Stimulated activated CD8-positive, alpha-beta memory T cell treated with anti-CD3 and anti-CD28 coated beads, Interleukin-4, amount 100 ng/mL, for 1 hour (primary cell): ENCODE measurements at places on chromosomes 6 and 20.

GRCh38 chr20:51463998-51464397 is 78.5 kb downstream of the NFATC2 start:
- no peak for DNase-seq

- no peak for DNase-seq
Observed at GRCh38 chr6:51569594-51569993, 517.8 kb downstream of the PKHD1 start.

GRCh38 chr20:61621852-61622251 is 369.8 kb downstream of the CDH4 start:
- no peak for DNase-seq

- no peak for DNase-seq
Observed at GRCh38 chr6:144062786-144063185, 32.6 kb downstream of the SF3B5 start.

DNA sequence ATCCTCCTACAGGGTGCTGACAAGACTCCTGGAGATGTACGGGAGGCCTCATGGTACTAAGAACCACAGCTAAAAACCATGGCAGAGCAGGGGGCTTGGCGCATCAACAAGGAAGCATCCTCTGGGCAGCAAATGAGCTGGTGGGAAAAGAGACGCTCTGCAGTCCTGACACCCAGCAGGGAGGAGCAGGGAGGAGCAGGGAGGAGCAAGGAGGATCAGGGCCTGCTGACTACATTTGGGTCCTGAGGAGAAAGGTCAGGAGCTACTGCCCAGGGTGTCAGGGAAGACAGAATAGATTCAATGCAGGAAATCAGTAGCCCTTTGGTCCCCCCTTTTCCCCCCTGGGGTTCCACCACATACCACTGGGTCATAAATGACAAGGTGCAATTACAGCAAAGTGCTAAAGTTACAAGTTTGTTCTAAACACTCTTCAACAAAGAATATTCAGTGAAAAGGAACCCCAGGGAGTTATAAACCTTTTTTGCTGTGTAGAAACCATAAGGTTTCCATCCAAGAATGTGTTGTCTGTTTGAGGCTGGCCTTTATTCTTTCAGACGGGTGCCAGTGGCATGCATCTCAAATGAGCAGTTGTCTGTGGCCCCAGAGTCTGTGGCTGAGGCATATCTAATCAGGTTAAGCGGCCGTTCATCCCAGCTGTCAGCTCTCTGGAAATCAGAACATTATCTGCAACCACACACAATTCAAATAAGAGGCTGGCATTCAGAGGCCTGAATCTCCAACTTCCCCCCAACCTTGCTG is 325.0 kb downstream of the CDC5L start:
- DNase-seq = no peak

DNA sequence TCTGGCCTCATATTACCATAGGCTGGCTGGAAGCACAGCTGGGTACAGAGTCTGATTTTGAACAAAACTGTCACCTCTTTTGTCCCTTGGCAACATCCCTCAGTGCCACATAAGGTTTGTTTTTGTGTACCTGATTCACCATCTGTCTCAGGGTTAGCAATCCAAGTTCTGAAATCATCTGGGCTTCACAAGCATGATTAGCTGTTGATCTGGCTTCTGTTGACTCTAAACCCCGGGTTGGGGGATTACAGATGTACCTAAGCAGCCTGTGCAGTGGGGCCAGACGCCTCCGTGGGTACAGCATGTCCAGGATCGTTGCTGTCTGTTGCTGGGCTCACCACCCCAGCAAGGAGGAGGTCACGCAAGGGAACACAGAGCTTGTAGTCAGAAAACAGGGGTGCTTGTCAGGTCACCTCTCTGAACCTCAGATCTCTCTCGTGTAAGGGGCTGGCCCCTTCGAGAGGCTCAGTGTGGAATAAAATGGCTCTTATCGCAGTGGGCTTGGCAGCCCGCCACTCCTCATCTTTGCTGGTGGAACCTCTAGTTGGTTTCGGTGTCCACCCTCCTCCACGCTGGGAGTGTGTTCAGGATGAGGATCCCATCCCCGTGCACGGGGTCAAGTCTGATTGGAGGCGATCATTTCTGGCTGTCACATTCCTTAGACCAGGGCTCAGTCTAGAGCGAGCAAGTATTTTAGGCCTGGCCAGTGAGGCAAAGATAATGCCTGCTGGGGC is 39.2 kb upstream of the ZNF831 start:
- no peak for DNase-seq

GRCh38 chr6:37426945-37427510 is 6.0 kb upstream of the CMTR1 start:
- DNase-seq = no peak

DNA sequence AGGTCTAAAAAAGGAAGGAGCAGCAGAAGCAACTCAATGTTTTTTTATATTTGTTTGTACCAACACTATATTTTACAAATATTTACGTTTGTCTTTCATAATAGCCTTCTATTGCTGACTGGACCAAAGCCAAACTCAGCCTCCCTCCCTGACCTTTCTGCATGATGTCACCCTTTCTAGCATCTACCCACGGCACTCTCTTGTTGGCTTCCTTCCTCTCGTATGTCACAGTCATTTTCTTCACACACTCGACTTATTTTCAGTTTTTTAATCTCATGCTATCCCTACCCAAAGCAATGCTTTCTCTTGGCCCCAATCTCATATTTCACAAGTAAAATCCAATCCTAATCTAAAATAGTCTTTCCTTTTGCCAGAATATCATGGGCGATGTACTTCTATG is 16.3 kb upstream of the FAM8A1 start:
- no peak for DNase-seq

DNA sequence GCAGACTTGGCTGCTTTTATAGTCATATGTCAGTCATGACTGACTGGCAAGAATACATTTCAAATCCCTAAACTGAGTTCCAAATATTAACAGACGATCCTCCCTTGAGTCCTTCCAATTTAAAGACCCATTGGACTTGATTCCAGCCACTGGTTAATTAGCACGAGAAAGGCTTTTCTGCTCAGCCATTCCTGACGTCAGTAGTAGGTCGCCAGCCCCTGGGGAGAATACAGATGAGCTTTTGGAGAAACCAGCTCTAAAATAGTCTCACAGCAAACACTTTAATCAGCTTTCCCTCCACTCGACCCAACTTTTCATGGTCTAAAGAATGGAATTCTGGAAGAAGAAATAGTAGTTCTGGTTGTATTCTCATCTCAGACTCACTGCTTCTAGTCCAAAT is 91.6 kb downstream of the SLC22A3 start:
- DNase-seq = no peak

GRCh38 chr20:9744551-9744950 is 94.3 kb downstream of the PAK5 start:
- no peak for DNase-seq

GRCh38 chr20:21147593-21147992 is 21.7 kb downstream of the KIZ start:
- no peak for DNase-seq

- DNase-seq = no peak
Observed at GRCh38 chr6:164133095-164133494, 718.6 kb downstream of the QKI start.

- no peak for DNase-seq
Observed at GRCh38 chr6:127690092-127690491, 113.1 kb downstream of the C6orf58 start.

GRCh38 chr6:13466304-13467215 is 20.8 kb downstream of the GFOD1 start:
- DNase-seq = no peak

DNA sequence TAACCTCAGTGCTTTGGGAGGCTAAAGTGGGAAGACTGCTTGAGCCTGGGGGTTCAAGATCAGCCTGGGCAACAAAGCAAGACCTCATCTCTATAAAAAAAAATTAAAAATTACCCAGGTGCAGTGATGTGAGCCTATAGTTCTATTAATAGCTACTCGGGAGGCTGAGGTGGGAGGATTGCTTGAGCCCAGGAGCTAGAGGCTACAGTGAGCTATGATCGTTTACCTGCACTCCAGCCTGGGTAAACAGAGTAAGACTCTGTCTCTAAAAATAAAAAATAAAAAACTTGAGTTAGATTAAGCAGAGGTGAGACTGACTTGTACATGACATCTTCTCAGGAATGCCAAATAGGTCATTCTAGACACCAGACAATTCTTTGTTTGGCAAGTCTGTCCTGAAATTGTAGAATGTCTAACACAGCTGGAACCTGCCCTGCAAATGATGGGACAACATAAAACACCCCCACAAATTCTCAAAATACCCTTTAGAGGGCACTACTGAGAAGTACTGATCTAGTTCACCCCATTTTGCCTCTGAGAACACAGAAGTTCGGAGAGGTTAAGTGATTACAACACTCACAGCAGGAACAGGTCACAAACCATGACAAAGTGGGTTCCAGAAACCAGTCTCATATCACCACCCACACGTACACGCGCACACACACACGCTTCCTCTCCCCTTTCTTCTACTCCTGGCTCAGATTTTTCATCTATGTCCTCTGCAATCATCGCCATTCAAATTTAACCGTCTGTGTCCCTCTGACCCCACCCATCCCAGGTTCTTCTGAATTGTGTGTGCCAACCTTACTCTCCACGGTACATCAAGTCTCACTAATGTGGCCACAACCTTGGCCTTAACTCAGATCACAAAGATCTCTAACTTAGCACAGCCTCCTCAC is 38.3 kb downstream of the ARHGAP18 start:
- DNase-seq = peak; percentile 18

- DNase-seq = no peak
Observed at GRCh38 chr20:37534401-37535157, 6.9 kb upstream of the BLCAP start.

GRCh38 chr6:66965227-66965626 is 1258.2 kb upstream of the EYS start:
- DNase-seq = no peak

- DNase-seq = no peak
Observed at GRCh38 chr6:37459981-37460800, 27.2 kb downstream of the CMTR1 start.
